ENCODE measurements at places on chromosomes 11 and 22.

- no peak for DNase-seq
These were observed 132.3 kb upstream of the ZBED5 start for GRCh38 chr11:10990160-10990559.

GRCh38 chr11:111510311-111510710 is 1.9 kb downstream of the BTG4 start:
- no peak for DNase-seq

DNA sequence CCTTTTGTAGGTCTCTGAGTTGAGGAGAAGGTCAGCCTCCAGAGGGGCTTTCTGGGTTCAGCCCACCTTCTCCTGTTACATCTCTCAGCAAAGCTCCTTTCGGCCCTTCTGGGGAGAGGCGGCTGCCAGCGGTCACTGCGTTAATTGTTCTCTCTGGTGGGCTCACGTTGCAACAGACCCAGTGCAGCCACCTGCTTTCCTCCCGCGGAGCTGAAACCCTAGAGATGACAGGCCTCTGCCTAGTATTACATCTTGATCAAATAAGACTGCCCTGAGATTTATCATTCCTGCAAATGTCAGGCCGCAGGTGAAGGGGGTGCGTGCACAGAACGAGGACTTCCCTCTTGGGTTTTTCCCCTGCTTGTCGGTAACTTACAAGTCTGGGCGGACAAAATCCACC is 43.2 kb upstream of the CREB3L1 start:
- no peak for DNase-seq

DNA sequence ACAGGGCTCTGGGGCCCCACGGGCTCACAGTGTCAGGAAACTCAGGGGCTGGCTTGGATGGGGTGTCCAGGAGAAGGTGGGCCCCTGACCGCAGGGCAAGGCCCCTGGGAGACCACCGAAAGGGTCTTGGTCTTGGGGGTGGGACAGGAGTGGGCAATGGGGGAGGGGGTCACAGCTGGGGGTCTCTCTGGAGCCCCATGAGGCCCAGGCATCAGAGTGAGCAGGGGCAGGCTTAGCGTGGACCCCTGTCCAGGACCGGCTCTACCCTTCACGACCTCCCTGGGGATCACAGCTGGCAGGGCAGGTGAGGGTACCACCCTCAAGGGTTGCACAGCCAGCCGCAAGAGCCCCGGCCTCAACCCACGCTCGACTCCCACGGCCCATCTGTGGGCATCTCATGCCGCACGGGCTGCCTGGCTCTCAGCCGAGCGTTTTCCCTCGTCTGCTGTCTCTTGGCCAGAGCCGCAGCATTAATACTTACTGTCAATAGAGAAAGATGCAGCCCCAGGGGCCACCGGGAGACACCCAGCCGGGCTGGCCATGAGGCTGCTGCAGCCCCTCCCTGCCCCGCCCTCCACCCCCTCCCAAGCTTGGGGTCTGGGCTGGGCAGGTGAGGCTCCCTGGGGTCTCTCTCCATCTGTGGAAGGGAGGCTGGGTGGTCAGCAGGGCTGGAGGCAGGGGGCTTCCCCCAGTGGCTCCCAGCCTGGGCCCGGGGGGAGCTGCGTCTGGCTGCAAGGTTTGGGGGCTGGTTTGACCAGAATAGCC is 662 bp downstream of the MUC5B start:
- DNase-seq, result no peak

- DNase-seq, result no peak
These were observed 8.0 kb downstream of the CSNK2A3 start for GRCh38 chr11:11345099-11345498.

GRCh38 chr11:13128354-13128753 is 119.2 kb downstream of the RASSF10 start:
- no peak for DNase-seq

GRCh38 chr11:13883042-13883441 is 79.5 kb upstream of the SPON1 start:
- DNase-seq, result no peak

DNA sequence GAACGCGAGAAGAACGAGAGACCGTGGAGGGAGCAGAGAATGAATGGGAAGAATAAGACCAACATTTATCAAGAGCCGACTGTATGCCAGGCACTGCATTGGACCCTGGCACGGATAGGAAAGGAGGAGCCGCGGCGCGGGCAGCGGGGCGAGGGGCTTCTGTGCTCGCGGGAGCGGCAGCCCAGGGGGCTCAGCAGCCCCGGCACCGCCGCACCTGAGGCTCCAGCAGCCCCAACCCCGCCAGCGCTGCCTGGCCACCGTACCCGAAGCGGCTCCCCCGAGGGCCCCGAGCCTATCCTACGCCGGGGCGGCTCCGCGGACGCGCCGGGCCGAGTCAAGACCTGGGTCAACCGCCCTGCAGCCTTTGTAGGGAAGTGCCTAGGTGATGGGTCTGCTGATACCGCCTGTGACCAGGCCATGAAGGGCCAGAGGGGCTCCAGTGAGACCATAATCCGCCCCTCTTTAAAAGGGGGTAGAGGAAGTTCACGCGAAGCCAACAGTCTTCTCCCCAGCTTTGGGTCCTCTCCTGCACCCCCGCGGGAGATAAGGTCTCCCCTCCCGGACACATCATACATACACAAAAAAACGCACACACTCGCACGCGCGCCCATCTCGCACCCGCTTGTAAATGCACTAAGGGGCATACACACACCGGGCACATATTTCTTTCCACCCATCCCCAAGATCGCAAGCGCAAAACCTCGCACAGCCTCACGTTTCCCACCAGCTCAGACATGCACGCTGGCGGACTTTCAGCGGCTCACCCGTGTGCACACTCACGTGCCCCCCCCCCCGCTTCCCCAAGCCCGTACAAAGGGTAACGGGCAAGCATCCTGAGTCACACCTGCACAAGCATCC is 935 bp upstream of the RTN4RL2 start:
- DNase-seq, result peak; percentile 45

GRCh38 chr11:33620423-33621171 is 80.0 kb downstream of the C11orf91 start:
- DNase-seq, result no peak

DNA sequence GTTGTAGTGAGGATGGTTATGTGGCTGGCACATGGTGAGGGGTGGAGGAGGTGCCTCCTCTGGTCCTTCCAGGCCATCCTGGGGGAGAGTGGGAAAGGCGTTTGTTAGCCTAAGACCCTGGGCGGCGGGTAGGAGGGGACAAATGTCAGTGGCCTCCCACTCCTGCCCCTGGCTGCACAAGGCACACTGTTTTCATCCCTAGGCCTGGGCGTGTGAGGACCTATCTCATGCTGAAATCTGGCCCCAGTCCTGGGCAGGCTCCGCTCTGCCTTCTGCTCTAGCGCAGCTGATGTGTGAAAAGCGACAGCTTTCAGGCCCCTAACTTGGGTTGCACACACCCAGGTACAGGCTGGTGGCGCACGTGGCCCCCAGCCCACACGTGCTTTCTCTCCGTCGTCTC is 32.1 kb downstream of the DAGLA start:
- DNase-seq, result no peak

DNA sequence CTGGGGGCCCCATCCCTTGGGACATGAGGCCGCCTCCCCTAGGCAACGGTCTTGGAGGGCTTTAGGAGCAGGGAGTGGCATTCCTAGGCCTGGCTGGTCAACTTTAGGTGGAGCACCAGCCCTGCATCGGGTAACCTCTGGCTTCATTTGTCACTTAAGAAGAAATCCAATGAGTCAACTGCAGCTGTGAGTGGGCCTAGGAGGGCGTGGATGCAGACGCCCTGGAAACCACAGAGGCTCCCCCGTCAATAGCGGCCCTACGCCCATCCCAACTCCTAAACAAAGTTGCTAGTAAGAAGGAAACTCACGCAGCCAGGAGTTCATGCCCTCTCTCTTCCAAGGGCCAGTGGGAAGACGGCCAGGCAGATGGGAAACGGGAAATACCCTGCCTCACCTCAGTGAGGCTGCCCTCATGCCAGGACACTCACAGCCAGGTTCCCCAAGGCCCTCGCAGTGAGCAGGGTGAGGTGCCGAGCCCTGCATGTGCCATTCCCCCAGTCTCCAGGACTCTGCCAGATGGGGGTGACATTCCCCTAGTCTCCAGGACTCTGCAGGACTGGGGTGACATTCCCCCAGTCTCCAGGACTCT is 20.8 kb downstream of the BID start:
- DNase-seq, result no peak

- DNase-seq, result no peak
These were observed 139.3 kb upstream of the LDLRAD3 start for GRCh38 chr11:35804451-35805040.

DNA sequence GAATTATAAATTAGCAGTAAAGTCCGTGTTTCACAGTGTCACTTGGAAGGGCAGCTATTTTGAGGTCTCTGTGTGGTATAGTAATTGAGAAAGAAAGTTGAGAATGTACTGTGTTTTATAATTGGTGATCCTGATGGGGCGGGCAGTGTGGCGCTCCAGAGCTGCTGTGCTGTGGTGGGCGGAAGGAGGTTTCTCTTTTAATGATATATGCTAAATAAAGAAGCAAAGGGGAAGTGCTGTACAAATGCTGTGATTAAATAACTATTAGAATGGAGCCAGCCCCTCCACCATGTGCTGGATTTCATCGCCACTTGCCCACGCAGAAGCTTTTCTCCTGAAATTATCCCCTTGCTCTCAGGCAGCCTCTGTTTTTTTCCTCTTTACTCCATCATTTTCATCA is 24.6 kb downstream of the ATXN10 start:
- DNase-seq, result no peak

GRCh38 chr11:2489083-2489482 is 44.3 kb downstream of the KCNQ1 start:
- no peak for DNase-seq

GRCh38 chr11:60251485-60252212 is 8.7 kb upstream of the MS4A4E start:
- no peak for DNase-seq

- DNase-seq, result no peak
These were observed 57.1 kb upstream of the PPP6R3 start for GRCh38 chr11:68403424-68403823.

DNA sequence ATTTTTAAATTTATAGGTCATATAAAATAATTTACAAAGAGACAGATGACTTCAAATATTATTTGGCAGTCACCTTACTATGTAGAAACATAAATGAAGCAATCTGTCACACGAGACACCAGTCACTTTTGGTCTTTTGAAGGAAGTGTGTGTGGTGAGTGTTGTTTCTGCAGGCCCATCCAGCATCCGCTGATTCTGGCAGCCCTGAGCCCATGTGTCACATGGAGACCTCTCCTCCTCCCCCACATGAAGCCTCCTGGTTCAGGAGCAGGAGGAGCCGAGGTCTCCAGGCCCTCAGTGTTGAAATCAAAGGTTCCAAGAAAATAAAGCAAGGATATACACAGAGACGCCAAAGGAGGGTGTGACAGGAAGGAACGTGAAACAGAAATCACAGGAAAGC is 60.1 kb downstream of the ARFGAP3 start:
- DNase-seq, result no peak

- DNase-seq, result peak; percentile 44
These were observed at the start of gene TCIRG1 for GRCh38 chr11:68038718-68039525. TSS of gene TCIRG1 (plus strand) at chr11:68039025. CDS start at chr11:68041272, 2,247 bp downstream.

DNA sequence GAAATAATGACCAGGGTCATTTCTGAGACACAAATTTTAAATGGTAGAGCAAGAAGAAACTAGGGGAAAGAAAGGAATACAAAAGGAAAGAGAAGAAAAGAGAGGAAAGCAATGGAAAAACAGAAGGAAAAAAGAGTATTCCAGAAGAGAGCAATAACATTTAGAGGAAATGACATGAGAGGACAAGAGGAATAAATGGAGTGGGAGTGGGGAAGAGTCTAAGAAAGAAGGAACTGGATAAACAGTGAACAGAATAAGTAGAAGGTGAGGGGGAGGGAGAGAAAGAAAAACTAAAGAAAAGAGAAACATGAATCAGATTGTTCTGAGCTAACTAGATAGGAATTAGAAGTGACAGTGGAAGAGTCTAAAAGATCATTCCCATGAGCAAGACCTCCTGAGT is 28.4 kb downstream of the PRDM10 start:
- DNase-seq, result no peak

GRCh38 chr11:12674571-12674935 is 332 bp downstream of the TEAD1 start:
- DNase-seq, result no peak

DNA sequence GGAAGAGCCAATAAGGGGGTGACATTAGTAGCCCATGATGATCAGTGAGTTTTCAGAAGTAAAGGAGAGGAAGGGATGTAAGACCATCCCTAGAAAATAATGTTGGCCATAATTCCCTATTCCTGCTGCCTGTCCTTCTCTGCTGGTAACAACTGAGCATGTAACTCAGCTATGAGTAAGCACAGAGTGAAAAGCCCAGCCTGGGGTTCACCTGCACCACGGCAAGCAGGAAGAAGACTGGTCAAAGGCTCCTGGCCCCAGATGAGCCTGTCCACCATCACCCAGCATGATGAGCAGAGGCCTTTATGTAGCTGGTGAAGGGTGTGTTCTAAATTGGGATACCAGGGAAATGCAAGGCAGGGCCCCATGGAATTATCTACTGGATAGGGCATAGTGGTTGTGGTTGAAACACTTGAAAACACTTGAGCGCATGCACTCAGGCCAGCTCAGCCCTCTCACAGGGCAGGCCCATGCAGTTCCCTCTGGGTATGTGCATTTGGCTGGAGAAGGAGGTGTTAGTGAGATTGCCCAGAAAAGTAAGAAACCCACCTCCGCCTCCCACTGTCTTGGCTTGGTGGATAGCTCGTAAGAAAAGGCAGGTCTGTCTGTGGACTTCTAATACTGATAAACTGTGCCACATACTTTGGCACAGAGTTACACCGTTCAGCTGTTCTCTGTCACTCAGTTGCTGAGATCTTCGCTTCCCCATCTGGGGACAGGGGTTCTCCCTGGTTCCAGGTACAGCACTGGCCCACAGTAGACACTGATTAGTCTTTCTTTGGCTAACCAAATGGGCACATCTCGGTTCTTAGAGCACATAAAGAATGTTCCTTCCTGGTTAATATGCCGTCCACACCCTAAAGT is 86.8 kb downstream of the AMOTL1 start:
- no peak for DNase-seq

DNA sequence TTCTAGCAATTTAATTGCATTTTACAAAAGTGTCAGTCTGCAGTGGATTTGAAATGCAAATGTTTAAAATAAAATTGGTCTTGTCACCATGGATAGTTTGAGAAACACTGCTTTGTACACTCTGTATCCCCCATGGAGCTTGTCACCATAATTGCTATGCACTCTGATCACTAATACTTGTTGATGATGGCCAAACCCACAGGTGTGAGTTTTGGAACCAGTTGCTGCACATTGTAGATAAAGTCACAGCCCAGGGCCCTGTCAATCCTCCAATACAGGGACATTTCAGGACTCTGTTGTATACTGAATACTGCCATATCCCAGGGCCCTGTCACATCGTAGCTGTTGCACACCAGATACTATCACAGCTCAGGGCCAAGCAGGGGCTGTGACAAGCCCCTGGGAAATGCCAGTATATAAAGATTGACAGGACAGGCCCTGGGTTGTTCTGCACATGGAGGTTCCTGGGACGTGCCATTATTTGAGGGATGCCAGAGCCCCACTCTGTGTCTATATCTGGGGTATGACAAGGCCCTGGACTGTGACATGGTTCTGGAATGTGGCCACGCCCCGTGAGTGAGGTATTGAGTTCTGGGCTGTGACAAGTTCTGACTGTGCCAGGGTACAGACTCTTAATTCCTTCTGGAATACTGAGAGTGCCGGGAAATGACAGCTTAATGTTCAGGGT is 27.9 kb upstream of the SMPD1 start:
- DNase-seq, result no peak
